ENCODE measurements at places on chromosomes 16 and 17. TPM values are rescaled to one million over a fixed set of nuclear protein-coding genes. Genes with fewer than 3 reads are reported as not detected.

Gene EFCAB5
- under 0.01 TPM for total RNA-seq

Gene ASPHD1
- total RNA-seq: 7.8 TPM

Gene TBC1D3I
- total RNA-seq: 0.97 TPM

Gene TBC1D28
- not detected for total RNA-seq

Gene SDR42E1
- 2.6 TPM for total RNA-seq

Gene ASGR1
- 0.43 TPM for total RNA-seq

Gene PPP1R27
- not detected for total RNA-seq

Gene ABCC6
- total RNA-seq: 2.6 TPM

Gene ABCC3
- total RNA-seq: 14.5 TPM

Gene MPP2
- total RNA-seq: 1.3 TPM

Gene KRTAP1-1
- not detected for total RNA-seq

Gene FBXW10B
- total RNA-seq: 0.43 TPM

Gene PDE6G
- total RNA-seq: not detected

Gene IRX3
- 0.86 TPM for total RNA-seq

Gene PRDM7
- not detected for total RNA-seq

Gene KIF1C
- 50.6 TPM for total RNA-seq

Gene CDH8
- total RNA-seq: not detected

Gene PRCD
- 2.2 TPM for total RNA-seq

Gene IKZF3
- total RNA-seq: under 0.01 TPM

Gene HBQ1
- total RNA-seq: not detected

Gene TLCD2
- total RNA-seq: 3.9 TPM

Gene NPIPA8
- total RNA-seq: 0.32 TPM

Gene HBM
- total RNA-seq: not detected

Gene KAT8
- total RNA-seq: 23.8 TPM

Gene CD300LB
- not detected for total RNA-seq

Gene ITGAX
- total RNA-seq: not detected

Gene CLEC19A
- not detected for total RNA-seq

Gene AIPL1
- not detected for total RNA-seq
